Hippocampal formation (tissue), 2 donors: ENCODE measurements at places on chromosomes 16 and 17.

- DNase-seq = no peak
Measured at GRCh38 chr16:11583889-11584565, 2.7 kb downstream of the LITAF start.

DNA sequence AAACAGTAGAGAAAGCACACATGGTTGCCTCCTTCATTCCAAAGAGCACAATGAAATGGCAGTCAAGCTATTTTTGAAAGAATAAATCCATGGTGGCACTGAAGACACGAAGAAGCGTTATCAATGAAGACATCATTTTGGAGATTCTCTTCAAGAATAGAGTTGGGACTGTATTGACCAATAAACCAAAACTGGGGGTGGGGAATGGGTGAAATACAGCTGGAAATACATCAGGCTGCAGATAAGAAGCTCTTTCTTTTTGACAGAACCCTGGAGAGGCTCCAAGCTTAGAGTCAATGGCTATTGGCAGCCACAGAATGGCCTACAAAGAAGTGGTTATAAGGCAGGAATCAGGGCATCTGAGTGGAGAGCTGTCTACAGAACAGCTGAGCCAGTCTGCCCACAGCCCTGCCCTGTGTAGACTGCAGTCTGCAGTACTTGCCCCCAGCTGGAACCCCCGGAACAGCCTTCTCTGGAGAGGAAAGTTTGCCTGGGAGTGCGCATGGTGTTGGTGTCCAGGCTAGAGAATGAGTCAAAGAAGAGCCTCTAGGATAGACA lies 100.4 kb downstream of the STX8 start:
- DNase-seq = peak; percentile 95

DNA sequence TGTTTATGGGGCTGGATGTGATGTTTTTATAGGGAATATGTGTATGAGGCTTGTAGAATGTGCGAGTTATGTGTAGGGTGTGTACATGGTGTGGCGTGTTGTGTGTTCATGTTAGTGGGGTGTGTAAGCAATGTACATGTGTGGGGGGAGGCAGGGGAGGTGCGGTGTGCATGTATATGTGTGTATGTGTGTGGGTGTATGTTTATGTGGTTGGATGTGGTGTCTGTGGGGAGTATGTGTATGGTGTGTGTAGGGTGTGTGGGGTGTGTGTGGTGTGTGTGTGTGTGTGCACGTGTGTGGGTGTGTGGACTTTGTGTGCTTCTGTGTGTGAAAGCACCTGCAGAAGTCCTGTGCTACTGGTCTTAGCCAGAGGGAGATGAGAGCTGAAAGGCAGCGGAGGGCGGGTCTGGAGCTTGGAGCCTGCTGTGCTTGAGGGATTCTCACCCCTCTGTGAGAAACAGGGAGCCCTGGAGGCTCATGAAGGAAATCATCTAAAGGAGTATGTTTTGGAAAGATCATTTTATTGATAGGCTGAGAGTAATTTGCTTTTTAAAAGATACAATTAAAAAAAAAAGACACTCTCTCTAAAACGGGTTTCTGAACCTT lies 222.7 kb downstream of the HS3ST4 start:
- DNase-seq = no peak

DNA sequence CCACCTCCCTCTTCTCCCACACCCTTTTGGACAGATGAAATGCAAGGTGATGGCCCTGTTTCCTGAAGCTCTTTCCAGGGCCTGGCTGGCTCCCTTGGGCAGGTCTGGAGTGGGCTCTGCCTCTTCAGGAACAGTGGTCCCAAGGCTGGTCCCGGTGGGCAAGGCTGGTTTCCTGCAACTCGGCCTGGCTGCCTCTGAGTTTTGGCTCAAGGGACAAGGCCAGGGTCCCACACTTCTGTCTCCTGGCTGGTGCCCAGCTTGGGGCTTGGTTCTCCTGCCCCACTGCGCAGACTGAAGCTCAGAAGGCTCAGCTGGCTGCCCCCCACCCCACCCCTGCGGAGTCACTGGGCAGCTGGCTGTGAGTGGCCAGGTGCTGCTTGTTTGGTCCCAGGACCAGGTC lies 3.8 kb upstream of the ACTG1 start:
- no peak for DNase-seq

- DNase-seq = no peak
Measured at GRCh38 chr17:72282439-72283029, 161.7 kb downstream of the SOX9 start.

- no peak for DNase-seq
Measured at GRCh38 chr17:2058586-2059546, 4.0 kb downstream of the HIC1 start.

DNA sequence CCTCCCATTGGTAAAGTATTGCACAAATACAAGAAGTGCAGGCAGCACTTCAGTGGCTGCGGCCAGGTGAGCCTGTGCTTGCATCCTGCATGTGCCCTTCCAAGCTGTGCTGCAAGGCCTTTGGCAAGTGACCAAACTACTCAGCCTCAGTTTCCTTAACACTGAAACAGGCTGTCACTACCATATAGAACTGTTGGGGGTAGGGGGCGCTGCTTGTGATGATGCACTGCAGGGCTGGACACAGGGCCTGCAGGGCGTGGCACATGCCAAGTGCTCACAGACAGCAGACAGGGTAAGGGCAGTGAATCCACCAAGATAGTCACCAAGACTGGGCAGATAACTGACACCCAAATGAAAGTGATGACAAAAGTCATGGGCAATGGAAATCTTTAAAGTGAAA lies 65.6 kb upstream of the SREBF1 start:
- DNase-seq = no peak

GRCh38 chr17:74330446-74330845 lies 4.4 kb downstream of the KIF19 start:
- peak; percentile 53 for DNase-seq

- peak; percentile 78 for DNase-seq
Measured at GRCh38 chr16:11639925-11640899, 28.0 kb upstream of the SNN start.

- no peak for DNase-seq
Measured at GRCh38 chr17:77115947-77116346, 24.8 kb upstream of the SEC14L1 start.

DNA sequence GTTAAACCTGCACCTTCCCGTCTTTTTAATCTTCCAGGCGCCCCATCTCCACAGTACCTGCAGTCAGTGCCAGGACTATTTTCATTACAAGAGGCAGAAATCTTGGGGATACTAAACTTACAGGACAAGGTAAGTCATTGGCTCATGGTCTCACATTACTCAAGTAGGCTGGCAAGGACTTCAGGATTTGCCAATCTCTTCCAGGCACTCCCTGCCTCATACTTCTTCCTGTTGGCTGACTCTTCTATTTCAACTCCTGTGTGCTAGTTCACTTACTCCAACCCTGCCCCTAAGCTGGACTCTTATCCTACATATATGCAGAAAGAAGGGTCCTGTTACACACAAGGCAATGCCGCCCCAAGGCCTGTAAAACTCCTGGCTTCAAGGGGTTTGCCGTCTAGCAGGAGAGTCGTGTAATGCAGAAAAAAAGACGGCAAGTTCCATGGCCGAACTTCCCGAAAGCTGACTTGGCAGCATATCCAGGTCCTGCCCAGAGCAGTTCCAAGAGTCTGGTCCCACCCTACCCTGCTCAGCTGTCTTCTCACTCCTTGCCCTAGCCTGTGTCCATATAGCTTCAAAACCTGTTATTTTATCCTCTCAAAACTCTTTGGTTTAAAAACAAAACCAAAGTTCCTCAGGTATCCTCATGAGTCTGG lies 14.8 kb downstream of the ERN1 start:
- no peak for DNase-seq

DNA sequence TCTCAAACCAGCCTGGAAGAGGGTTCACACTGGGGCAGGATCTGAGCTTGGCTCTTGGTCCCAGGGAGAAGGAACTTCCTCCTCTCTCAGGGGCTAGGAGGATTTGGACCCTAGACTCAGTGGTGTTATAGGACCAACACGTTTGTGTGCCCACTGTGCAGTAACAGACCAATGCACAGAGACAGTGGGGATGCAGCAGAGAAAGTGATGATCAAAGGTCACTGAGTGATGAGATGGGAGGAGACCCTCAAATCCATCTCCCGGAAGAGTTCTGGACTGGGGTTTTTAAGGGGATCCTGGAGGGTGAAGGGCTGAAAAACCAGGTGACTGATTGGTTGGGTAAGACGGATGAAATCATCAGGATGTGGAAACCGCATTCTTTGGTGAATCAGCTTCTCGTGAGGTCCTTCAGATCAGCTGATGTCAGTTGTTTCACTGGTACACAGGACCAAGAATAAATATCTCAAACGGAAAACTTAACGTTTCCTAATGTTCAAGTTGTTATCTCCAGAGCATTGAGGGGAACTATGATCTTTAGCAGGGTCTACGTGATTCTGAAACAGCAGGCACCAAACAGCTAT lies 3.3 kb upstream of the VAC14 start:
- DNase-seq = no peak

- no peak for DNase-seq
Measured at GRCh38 chr17:78924481-78925151, 571 bp downstream of the TIMP2 start.

GRCh38 chr16:85642762-85643358 lies 29.7 kb downstream of the GSE1 start:
- DNase-seq = no peak
